ENCODE measurements at places on chromosomes 4 and X.

DNA sequence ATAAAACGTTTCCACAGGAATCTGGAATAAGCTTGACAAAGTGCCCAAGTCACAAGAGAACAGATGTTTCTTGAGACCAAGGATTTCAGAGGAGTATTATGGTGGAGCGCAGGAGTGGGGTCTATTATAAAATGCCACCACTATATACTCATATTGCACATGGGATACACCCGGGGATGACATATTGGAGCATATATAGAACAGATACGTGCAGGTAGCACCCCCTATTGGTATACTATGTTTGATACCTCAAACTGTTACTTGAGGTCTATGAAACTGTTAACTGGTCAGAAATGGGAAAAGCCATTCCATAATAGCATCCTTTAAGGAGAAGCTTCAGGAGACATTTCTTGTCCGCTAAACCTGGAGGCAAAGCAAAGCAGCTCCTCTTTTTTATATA is 86.0 kb downstream of the PCYT1B start:
- no peak for DNase-seq
- H3K4me3 ChIP-seq = no peak overlapping the region
- H3K36me3 ChIP-seq = no peaks in the 10 kb centered on the region

- H3K4me1 ChIP-seq = no peaks in the 10 kb centered on the region
- no peaks in the 10 kb centered on the region for H3K36me3 ChIP-seq
- H3K27ac ChIP-seq = no peak overlapping the region
- no peak for DNase-seq
- no peak overlapping the region for H3K4me3 ChIP-seq
Observed at GRCh38 chrX:56738670-56739069, 9.6 kb downstream of the NBDY start.

- no peak for DNase-seq
- H3K4me3 ChIP-seq = no peak overlapping the region
- no peaks in the 10 kb centered on the region for H3K27me3 ChIP-seq
- H3K4me1 ChIP-seq = no peaks in the 10 kb centered on the region
- H3K36me3 ChIP-seq = no peaks in the 10 kb centered on the region
Observed at GRCh38 chrX:37825215-37825842, 22.0 kb downstream of the DYNLT3 start.

DNA sequence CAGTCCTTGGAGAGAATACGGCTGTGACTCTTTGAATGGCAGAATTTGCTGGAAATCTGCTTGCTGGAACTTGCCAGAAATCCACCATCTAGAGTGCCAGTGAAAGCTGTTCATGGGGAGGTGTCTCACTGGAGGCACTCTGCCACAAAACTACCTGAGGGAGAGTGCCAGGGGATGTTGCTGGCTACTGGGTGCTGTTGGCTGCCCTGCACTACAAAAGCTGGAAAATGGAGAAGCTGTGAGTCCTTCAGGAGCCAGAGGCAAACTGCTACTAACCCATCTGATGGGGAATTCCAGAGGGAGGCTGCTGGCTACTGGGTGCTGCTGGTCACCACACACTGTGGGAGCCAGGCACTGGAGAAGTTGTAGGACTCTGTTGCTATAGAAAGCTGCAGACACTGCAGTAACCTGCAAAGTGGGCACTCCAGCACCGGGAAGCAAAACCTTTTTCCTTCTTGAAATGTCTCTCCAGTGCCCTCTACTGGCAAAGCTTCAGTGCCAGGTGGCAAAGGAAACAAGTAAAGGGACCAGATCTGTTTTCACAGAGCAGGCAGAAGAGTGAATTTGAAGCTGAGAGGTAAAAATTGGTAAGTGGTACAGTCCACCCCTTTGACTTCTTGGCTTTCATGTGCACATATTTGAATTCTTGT is 47.8 kb upstream of the HSD17B10 start:
- no peak for DNase-seq
- no peaks in the 10 kb centered on the region for H3K36me3 ChIP-seq
- peaks cover 4% of the 10 kb centered on the region for H3K4me1 ChIP-seq
- H3K27me3 ChIP-seq = no peaks in the 10 kb centered on the region
- no peak overlapping the region for H3K4me3 ChIP-seq

- no peak for DNase-seq
- no peaks in the 10 kb centered on the region for H3K27me3 ChIP-seq
- H3K4me1 ChIP-seq = no peaks in the 10 kb centered on the region
- no peak overlapping the region for H3K27ac ChIP-seq
- H3K4me3 ChIP-seq = no peak overlapping the region
Observed at GRCh38 chr4:43325220-43325967, 432.9 kb downstream of the GRXCR1 start.

DNA sequence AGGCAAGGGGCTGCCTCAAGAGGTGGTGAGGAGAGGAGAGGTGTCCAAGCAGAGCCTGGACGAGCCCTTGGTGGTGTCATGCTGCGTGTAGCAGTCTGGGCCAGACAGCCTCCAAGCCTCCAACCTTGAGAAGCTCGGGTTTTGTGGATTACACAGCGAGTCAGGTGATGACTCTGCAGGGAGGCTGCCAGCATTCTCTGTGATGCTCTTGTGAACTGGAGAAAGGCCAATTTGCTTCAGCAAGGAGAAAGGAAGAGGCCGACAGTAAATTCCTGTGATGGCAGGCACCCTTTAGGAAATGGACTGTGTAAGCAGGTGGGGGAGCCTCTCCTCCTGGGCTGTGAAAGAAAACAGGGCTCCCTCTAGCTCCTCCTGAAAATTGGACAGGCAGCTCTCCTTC is 36.0 kb upstream of the CD99L2 start:
- no peak for DNase-seq
- H3K4me3 ChIP-seq = no peak overlapping the region
- no peaks in the 10 kb centered on the region for H3K4me1 ChIP-seq
- no peaks in the 10 kb centered on the region for H3K27me3 ChIP-seq
- no peak overlapping the region for H3K27ac ChIP-seq

DNA sequence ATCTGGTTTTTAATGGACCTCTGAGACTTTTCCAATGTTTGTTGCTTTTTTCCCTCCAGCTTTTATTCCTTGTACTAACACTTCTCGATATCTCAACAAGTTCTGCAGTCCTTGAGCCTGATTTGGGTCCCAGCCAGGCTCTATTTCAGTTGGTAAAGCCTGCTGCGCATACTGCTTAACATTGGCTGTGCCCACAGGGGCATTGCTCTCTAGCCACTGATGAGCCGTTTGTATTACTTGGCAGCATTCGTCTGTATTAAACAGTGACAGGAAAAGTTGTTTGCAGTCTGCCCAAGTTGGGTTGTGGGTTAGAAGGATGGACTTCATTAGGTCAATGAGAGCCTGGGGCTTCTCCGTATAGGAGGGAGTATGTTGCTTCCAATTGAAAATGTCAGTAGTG is 59.6 kb upstream of the XAGE1B start:
- peak overlapping the region; percentile 60 for H3K27ac ChIP-seq
- H3K4me3 ChIP-seq = no peak overlapping the region
- peaks cover 3% of the 10 kb centered on the region for H3K4me1 ChIP-seq
- H3K36me3 ChIP-seq = no peaks in the 10 kb centered on the region

DNA sequence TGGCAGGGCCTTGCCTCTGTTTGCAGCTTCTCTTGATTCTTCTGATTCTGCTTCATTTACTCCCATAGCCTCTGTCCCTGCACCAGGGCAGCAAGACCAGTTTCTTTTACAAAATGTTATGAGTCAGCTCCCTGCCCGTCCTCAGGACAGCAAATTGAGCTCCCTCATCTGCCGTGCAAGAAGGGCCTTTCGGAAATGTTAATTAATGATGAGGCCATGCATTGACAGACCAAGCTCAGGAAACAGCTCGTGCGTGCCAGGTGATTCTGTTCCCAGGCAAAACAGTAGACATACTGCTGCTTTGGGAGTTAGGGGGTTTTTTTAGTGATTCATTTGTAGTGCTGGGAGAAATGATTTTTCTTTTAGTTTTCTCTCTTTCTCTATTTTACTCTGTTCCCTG is 231.7 kb downstream of the FBXW7 start:
- H3K36me3 ChIP-seq = no peaks in the 10 kb centered on the region
- DNase-seq = no peak
- no peak overlapping the region for H3K4me3 ChIP-seq
- no peaks in the 10 kb centered on the region for H3K4me1 ChIP-seq
- no peak overlapping the region for H3K27ac ChIP-seq

DNA sequence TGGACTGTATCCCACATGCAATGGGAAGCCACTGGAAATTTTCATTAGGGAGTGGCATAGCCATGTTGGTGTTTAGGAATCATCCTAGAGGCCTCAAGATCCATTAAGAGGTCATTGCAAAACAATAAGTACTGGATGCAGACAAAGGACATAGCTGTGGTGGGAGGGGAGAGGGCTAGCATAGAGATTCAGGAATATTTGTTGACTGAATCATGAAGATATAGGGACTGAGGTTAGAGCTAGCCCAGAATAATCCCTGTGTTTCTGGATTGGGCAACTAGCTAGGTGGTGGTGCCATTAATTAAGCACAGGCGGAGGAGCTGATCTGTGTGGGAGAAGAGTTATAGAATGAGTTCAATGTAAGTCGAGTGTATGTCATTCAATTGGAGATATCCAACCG is 135.0 kb downstream of the RAB28 start:
- no peaks in the 10 kb centered on the region for H3K4me1 ChIP-seq
- H3K27ac ChIP-seq = no peak overlapping the region
- no peak overlapping the region for H3K4me3 ChIP-seq
- DNase-seq = no peak
- H3K27me3 ChIP-seq = no peaks in the 10 kb centered on the region
- H3K36me3 ChIP-seq = no peaks in the 10 kb centered on the region

GRCh38 chr4:185039508-185040273 is 21.4 kb downstream of the HELT start:
- peaks cover 2% of the 10 kb centered on the region for H3K4me1 ChIP-seq
- H3K36me3 ChIP-seq = no peaks in the 10 kb centered on the region
- no peaks in the 10 kb centered on the region for H3K27me3 ChIP-seq
- no peak overlapping the region for H3K27ac ChIP-seq
- no peak overlapping the region for H3K4me3 ChIP-seq

- H3K27me3 ChIP-seq = peaks cover 9% of the 10 kb centered on the region
- H3K36me3 ChIP-seq = no peaks in the 10 kb centered on the region
- H3K4me1 ChIP-seq = peaks cover 7% of the 10 kb centered on the region
Observed at GRCh38 chr4:182809417-182810102, 107.6 kb downstream of the DCTD start.

GRCh38 chr4:57426779-57427395 is 316.7 kb upstream of the IGFBP7 start:
- no peak for DNase-seq
- H3K27me3 ChIP-seq = no peaks in the 10 kb centered on the region

DNA sequence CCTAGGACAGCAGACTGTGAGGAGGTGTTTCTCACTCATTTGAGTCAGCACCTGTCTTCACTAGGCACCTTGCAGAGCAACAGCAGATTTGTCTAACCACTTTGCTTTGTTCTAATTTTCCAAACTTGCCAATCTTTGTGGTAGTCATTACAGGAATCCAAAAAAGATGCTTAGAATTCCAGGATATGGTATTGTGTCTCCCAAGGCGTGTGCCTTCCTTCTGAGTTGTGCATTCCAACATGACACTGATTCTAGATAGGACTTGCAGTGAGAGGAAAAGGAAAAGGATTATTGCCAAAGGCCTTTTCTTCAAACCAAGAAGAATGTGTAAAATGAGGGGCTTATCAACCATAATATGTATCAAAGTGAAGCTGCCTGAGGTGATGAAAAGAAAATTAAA is 126.2 kb downstream of the MAPK10 start:
- no peaks in the 10 kb centered on the region for H3K4me1 ChIP-seq
- no peaks in the 10 kb centered on the region for H3K36me3 ChIP-seq
- no peak overlapping the region for H3K4me3 ChIP-seq
- no peak overlapping the region for H3K27ac ChIP-seq
- DNase-seq = no peak

DNA sequence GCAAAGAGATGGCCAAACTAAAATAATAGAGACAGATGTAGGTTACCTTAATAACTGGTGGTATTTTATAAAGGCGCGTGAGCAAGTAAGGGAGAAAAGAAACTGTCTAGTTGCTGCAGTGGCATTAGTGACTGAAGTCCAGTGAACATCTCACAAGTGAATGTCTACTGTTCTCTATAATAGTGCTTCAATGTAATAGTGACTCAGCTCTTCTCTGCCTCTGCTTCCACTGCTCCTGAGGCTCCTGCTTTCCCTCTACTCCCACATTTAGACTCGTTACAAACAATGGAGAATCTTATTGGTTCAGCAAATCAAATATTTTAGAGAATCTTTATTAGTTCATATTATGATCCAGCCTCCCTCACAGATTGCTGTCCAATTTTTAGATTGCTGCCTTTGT is 779.1 kb upstream of the HTR2C start:
- H3K27me3 ChIP-seq = no peaks in the 10 kb centered on the region
- no peaks in the 10 kb centered on the region for H3K4me1 ChIP-seq

GRCh38 chrX:128650326-128650725 is 598.1 kb upstream of the ACTRT1 start:
- no peaks in the 10 kb centered on the region for H3K36me3 ChIP-seq
- no peak overlapping the region for H3K27ac ChIP-seq
- no peak overlapping the region for H3K4me3 ChIP-seq

DNA sequence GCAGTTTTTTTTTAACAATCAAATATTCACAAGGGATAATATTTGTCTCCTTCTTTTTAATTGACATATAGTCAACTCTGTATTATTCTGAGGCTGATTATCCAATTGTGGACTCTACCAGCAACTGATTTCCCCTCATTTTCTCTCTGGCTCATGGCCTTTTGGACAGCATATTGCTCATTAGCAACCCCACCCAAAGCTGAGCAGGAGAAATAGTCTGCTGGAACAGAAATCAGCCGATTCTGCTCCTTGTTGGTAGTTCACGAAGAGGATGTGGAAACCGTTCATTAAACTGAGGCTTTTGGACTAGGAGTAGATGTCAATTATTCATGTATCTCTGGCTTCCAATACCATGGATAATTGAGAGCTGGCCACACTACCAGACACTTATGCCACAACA is 428.4 kb upstream of the INTU start:
- H3K36me3 ChIP-seq = no peaks in the 10 kb centered on the region
- H3K27me3 ChIP-seq = no peaks in the 10 kb centered on the region
- no peak overlapping the region for H3K4me3 ChIP-seq
- no peak overlapping the region for H3K27ac ChIP-seq
